ENCODE measurements at places on chromosomes 3 and 15.

- no peak for DNase-seq
These were observed 60.5 kb upstream of the ADPGK start for GRCh38 chr15:72844067-72844466.

GRCh38 chr3:106880206-106880605, 497.0 kb upstream of the CCDC54 start:
- DNase-seq: no peak

- peak; percentile 12 for DNase-seq
These were observed 1.0 kb downstream of the PDE12 start for GRCh38 chr3:57557085-57557537.

DNA sequence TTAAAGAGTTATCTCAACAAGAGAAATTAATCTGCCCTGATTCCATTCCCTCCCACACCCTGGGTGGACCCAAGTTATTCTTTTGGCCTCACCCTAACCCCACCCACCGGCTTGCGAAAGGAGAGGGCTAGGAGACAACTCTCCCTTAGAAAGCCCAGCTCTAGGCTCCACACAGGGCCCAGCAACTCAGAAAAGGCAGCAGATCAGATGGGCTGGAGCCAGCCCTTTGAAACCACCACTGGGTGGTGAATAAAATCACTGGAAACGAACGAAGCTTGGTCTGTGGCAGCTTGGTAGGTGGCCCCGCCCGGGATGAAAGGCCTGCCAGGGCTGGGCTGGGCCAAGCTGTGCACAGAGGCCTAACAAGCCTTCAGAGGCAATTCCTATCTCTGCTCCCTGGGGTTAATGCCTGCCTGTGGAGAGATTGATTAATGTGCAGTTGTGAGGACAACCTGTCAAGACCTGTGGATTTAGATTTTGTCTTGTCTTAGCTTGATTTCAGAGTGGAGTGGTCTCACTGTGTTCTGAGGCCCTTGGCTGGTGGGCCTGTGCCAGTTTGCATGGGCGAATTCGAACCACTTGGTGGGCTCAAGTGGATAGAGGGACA, 38.8 kb downstream of the BHLHE40 start:
- peak; percentile 56 for DNase-seq

DNA sequence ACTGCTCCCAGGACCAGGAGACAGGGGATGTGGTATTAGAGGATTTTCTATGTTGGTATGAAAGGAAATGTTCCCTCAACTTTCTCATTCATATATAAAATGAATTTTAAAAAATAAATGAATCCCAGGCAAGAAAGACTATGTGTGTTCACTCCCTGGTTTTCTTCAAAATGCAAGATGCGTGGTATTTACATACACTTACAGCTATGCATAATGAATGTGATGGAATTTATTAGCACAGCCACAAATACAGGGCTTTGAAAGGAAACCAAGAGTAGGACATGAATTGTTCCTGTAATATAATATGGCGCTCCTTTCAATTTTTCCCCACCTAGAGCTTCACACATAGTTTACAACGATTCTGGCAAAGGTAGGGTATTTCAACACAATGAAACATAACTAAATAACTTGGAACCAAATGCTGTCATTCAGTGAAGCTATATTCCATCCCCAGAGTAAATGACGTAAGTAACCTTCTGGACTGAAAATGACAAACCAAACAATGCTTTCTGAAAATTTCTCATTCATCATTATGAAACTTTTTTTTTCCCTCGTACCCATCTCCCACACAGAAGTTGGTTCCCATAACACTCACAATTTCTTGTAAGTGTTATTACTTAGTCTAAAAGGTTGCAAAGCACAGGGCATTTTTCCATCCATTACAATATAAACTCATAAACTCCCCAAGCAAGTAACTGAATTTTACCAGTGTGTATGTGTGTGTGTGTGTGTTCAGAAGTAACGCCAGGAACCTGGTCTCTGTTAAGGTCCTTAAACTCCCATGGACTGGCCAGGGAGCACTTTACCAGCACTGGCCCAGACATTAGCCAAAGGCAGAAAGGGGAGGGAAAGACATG, 41.8 kb downstream of the CBLB start:
- DNase-seq: no peak

GRCh38 chr15:31216215-31216911, 110.3 kb upstream of the KLF13 start:
- peak; percentile 81 for DNase-seq
